ENCODE measurements at places on chromosomes 5 and 9.

DNA sequence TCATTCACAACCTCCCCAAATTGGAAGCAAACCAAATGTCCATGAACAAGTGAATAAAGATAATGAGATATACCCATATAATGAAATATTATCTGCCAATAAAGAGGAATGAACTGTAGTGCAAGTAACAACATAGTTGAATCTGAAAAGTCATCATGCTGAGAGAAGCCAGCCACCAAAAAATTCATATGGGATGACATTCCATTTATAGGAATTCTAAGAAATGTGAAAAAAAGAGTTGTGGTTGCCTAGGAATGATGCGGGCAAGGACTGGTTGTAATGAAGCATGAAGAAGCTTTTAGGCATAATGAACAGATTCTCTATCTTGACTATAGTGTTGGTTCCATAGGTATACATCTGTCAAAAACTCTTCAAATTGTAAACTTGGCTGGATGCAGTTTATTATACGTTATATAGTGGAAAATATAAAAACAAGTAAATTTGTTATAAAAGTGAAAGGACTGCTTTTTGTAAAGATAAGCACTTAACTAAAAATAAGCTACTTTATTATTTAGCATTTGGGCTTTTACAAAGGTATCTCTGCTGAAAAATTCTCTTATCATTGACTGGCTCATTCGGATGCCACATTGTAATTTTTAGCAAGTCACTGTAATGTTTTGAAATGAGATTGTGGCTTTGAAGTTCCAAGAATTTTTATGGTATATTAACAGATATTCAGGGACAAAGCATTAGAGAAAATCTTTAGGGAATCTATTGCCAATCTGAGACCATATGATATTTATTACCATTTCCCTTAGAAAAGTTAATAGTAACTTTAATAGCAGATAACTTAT is 21.2 kb upstream of the TTC23L start:
- no peak for DNase-seq

- DNase-seq = no peak
Observed at GRCh38 chr5:61702784-61703183, 370.7 kb downstream of the ZSWIM6 start.

GRCh38 chr9:136741883-136742571 is 713 bp downstream of the LCN10 start:
- no peak for DNase-seq

- DNase-seq = no peak
Observed at GRCh38 chr9:135156525-135157510, 69.3 kb downstream of the OLFM1 start.

DNA sequence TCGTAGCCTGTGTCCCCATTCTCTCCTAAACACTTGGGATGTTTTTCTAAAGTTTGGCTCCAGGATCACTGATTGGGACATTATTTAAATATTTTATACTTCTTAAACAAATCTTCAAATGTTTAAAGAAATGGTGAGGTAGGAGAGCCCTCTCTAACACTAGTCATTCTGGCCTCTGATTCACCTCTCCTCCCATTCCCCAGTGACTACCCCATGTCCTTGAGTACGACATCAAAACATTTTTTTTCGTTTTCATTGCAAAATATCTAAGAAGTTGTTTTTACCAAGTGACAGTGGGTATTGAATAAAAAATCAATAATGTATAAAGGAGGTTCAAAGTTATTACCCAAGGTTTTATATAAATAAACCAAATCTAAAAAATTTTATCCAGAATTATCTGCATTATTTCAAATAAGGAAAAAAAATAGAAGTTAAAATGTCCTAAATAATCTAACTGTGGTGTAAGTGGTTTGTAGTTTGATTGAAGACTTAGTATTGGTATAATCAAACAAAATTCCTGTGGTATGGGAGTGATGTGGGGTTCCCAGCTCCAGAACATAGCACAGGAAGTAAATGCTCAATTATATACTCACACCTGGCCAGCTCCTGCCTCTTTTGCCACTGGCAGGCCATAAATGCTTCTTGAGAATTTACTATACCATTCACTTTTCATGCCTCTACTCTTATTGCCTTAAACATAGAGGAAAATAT is 51.1 kb downstream of the MAST4 start:
- no peak for DNase-seq

DNA sequence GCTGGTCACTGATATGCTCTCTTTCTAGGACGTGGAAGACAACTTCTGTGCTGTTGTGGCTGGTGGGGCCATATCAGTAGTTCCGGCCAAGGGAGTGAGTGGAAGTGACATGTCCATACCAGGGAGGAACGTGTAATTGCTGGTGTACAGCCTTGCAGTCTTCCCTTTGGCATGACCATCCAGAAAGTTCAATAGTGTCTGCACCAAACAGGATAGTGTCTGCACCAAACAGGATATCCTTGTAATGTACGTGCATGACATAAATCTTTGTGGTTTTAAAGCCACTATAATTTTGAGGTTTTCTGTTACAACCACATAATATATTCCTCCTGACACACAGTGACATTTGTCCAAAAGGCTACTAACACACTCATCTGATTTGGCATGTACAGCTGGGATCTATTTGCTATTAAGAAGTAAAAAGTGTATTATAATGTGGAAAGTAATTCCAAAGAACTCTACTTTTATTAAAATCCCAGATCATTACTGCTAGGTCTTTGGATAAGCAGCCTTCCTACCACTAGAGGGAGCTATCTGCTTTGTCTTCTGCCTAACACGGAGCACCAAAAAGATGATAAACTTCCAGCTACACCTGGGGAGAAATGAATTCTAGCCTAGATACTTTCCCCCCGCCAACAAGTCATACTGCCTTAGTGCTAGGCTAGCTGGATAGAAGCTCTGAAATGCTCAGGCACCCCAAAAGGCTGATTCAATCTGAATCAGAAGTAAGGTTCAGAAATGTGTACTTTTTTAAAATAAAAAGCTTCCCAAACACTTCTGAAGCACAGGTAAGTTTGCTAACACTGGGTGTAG is 52.7 kb downstream of the RNF145 start:
- DNase-seq = no peak

DNA sequence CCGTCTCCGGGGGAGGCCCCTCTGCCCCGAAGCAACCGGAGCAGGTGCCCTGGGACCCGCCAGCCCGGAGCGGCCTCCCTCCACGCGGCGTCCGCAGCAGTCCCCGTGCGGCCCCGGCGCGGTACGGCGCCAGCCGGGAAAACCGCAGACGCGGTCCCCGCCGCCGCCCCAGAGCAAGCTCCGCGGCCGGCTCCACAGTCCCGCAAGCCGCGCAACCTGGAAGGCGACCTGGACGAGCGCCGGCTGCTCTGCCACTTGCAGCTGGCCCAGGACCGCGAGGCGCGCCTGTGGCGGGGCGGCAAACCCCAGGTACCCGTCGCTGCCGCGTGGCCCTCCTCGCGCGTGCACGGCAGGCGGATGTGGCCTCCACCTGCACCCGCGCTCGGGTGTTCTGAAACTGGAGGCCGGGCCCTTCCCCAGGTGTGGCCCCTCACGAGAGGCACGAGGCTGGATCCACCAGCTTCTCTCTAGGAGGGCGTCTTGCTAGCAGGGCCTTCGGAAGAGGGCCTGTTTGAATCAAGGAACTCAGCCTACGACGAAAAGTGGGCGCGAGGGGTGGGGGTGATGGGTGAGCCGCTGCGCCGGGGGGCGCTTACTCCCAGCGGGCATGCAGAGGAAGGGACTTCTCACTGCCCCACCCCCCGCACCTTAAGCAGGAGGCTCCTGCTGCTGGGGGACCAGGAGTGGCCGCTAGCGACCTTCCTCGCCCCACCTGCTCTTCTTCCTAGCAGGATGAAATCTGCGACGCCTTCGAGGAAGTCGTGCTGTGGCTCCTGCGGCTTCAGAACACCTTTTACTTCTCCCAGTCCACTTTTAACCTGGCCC is 602 bp downstream of the CCNI2 start:
- no peak for DNase-seq

DNA sequence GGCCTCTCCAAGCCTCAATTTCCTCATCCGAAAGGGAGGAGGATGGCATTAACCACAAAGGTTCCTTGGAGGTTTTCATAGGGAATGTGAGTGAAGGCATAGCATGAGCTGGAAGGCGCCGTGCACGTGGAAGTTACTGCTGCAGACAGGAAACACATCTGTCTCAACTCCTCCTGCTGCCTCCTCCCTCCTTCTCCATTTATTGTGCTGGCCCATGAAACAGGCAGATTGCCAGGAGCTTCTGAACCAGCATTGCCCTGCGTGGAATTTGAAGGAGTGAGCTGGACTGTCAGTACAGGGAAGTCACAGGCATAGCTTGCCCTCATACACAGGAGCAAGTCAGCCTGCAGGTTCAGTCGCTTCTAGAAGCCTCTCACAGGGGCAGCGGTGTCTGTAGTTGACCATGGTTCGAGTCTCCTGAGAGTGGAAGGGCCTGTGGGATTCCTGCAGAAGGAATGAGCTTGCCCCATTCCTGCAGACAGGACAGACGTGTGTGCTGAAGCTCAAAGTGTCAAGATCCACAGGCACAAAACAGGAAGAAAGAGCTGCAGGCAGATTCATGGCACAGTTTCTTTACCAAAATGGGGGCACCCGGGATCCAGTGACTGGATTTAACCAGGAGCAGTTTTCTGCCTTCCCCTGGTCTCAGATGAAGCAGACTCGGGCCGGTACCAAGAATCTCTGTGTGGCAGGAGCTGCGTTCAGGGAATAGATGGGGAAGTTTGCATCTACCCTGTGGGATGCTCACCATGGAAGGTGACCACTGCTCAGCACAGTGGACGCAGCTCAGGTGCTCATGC is 48.7 kb upstream of the CTSL start:
- peak; percentile 76 for DNase-seq

DNA sequence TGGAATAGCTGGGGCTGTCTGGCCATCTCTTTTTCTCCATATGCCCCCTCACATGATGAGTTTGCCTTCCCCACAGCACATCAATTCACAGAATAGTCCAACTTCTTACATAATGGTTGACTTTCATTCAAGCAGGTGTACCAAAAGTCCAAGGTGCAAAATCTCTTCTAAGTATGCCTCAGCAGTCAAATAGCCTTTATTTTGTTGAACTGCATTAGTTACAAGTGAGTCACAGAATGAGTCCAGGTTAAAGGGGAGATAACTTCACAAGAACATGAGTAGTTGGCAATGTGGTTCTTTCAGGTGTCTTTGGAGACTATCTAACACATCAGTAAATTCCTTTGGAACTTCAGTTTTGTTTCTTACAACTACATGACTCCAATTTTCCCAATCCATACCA is 672.5 kb downstream of the PRELID2 start:
- DNase-seq = no peak

DNA sequence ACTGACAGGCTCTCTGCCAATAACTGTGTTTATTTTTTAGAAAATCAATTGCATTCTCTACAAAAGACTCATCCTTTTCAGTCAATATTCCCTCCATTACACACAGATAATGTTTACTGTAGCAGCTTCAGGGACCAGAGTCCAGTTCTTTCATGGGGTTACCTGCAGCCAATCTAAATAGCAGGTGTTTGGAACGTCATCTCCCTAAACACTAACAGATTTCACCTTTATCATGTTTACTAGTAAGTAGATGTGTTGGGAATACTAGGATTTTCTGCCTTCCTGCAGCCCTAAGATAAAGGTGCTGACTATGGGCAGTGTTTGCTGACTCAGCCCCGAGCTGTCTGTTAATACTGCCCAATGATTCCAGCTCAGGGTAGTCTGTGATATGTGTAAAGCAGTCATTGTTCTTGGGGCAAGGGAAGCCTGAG is 447.0 kb downstream of the KIF4B start:
- no peak for DNase-seq

GRCh38 chr5:177162379-177162778 is 28.8 kb downstream of the NSD1 start:
- DNase-seq = no peak

- DNase-seq = no peak
Observed at GRCh38 chr9:98990181-98990870, 46.6 kb downstream of the COL15A1 start.

DNA sequence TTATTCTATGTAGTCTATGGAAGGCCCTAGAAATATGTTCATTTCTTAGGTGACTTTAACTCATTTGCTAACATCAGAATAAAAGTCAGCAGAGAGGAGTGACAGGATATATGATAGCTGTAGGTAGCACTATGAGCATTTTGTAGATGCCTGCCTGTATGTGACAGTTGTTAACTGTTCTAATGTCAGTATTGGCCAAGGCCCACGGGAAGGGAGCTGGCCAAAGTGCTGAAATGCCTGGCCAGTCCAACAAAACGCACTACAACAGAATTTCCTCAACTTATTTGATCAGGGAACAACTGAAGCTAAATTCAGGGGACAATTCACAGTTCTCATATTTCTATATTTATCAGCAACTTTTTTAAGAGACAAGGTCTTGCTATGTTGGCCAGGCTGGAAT is 20.8 kb downstream of the SV2C start:
- DNase-seq = no peak

DNA sequence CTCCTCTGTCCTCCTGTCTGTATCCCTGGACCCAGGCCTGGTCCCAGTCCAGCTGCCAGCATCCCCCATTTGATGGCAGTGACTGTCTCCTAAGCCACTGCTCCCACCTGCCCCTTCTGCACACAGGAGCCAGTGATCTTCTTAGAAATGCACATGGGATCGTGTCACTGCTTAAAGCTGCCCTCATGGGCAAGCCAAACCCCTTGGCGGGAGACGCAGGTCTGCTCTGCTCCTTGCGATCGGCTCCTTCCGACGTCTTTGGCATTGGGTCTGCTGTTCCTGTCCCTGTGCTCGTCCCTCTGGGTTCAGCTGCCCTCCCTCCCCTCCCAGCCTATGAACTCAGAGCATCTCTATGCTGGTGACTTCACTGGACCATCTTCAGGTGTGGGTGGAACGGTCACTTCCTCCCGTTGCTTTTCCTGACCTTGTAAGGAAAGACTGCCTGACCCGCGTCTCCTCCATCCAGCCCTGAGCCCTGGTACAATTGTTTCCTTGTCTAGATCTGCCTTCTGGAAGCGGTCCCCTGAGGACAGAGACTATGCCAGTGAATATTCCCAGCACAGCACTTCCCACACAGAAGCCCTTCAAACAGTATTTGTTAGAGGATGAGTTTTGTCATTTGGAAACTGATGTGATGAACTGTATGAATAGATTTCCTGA is 116.5 kb downstream of the ZNF354C start:
- no peak for DNase-seq

GRCh38 chr9:37639109-37639762 is 11.5 kb upstream of the FRMPD1 start:
- no peak for DNase-seq

- DNase-seq = no peak
Observed at GRCh38 chr5:139402561-139403158, 1.2 kb downstream of the SPATA24 start.

DNA sequence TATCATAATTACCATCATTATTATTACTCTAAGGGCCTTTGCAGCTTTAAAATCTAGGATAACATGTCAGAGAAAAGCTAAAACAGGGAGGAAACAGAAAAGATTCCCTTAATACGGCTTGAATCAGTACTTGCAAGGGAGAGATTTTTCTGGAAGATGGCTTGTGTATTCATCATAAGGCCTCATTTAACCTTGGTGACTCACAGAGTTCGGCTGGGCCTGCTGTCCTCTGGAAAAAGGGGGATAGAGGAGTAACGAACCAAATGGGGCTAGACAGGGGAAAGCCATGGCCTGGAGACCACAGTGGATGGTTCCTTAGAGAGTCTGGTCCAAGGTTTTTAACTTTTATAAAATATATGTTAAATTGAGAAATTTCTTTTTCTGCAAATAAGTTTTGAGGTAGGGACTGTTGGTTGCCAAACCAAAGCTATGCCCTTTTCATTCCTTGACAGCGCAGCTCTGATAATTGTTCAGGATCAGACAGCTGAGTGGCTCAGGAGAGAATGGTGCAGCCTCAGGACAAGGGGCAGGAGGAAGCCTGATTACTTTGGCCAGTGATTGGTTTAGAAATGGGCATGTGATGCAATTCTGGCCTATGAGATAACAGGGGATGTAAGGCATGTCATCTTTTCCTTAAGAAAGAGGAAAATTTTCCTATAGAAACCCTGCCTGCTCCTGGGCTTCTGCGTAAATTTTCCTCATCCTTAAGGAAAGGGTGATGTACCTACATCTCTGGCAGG is 25.6 kb upstream of the GSN start:
- DNase-seq = no peak
